ENCODE measurements at places on chromosomes 16 and 17.

DNA sequence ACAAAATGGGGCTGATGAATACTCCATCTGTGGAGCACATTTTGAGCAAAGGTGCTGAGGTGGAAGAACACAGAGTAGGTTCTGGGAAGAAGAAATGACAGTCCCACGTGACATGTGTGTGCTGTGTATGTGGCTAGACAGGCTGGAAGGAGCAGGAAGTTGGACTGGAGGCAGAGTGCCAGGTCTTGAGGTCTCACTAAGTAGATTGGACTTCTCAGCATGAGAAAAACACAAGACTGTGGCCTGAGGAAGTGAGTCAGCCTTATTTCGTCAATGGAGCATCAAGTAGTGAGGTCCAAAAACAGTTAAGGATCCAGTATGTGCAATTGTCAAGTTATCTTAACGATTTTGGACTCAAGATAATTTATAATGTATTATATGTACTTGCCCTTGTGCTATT lies 736.5 kb downstream of the KCNJ2 start:
- no peak for DNase-seq

DNA sequence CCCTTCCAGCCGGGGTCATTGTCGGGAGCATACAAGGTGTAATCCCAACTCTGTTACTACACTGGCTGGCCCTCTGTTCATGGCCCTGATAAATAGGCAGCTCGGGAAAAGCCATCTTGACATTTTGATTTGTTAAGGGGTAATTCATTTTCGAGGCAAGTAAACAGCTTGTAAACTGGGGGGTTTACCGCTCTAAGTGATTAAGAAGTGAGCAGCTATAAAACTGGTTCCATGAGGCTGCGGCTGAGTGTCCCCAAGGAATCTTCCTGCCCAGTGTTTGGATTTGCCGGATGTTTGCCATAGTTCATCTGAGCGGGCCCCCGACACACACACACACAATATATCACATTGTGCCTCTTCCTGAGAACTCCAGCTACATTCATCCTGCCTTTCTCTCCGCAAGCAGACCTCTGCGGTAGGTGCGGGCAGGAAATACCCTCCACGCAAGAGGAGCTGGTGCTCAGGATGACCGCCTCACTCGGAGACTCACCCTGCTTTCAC lies 92.2 kb downstream of the SOCS1 start:
- no peak for DNase-seq

- no peak for DNase-seq
Measured at GRCh38 chr16:85379041-85380001, 233.8 kb upstream of the GSE1 start.

DNA sequence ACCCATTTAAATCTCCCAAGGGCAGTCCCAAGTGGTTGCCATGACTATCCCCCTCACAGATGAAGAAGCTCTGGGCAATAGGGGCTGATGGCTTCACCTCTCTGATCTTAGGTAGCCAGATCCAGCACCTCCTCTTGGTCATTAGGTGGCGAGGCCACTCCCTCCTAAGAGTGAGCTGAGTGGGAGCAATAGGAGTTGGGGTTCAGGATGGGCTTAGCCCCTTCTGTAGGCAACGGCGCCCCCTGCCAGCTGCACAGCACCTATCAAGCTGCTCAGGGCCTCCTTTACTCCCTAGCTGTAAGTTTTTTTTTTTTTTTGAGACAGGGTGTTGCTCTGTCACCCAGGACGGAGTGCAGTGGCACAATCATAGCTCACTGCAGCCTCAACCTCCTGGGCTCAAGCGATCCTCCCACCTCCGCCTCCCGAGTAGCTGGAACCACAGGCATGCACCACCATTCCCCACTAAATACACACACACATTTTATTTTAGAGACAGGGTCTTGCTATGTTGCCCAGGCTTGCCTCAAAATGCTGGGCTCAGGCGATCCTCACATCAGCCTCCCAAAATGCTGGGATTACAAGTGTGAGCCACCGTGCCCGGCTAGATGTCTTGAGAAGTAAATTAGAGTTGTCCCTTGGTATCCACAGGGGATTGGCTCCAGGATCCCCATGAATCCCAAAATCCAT lies 3.5 kb upstream of the RRAD start:
- no peak for DNase-seq

DNA sequence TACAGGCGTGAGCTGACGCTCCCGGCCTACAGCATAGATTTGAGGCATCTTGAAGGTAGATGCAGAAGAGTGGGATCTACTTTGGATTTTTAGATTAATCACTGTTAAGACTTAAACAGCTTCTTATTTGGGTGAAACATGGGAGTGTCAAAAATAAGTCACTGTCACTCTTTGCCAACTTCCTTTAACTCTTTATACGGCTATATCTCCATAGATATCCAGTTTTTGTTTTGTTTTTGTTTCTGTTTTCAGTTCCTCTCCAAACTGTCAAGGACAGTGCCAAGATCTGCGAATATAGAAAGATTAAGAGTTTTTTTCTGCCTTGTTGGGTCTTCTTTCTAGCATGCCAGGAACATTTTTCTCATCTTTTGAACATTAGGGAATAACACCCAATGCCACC lies 706.1 kb downstream of the WWOX start:
- DNase-seq: no peak

GRCh38 chr17:17541640-17542001 lies 45.4 kb upstream of the RASD1 start:
- DNase-seq: no peak

- no peak for DNase-seq
Measured at GRCh38 chr16:76052725-76053124, 224.5 kb upstream of the CNTNAP4 start.

- DNase-seq: no peak
Measured at GRCh38 chr16:85391769-85392583, 221.1 kb upstream of the GSE1 start.

DNA sequence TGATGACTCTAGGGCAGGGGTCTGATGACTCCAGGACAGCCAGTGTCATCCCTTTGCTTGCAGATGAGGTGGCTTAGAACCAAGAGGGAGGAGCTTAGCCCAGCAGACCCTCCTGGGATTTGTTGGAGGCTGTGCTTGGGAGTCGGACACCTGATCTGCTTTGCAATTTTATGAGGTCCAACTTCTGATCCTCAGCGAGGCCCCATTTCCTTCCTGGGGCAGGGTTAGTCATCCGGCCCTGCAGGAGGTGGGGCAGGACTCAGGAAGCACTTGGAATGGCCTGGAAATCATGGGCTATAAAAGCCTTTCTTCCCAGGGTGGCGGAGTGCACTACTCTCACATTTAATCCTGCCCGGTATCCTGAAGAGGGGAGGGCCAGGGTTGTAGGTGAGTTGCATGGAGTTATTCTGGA lies 168.5 kb downstream of the MSI2 start:
- no peak for DNase-seq

DNA sequence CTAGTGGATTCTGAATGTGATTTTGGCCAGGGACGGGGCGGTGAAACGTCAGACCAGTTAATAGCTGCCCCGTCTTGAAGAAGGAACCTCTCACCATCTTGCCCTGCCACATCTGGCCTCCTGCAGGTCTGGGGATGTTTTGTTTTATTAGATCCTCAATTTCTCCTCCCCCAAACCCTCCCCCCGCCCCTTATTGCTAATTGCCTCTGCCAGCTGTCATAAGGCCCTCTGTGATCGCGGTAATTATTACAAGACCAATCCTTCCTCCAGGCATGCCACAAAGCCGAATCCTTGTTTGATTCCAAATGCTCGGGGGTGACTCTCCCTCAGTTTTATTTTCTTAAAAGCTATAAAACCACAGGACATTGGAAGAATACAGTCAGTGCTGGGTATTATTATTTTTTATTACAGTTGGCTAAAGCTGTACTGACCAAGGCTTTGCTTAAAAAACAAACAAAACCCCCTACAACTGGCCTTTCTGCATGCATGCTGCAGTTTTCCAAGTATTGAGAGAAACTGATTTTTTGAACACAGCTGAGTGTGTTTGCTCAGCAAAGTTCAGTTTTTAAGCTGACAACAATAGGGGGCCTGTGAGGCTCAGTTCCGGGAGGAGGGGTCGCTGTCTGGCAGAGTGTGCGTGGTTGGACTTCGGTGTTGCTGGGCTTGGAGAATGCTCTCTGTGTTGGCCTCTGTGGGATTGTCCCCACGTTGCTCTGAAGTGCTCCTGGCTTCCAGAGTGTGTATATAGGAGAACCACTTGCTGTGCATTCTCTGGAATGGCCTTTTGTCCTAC lies 1.7 kb downstream of the KSR1 start:
- DNase-seq: no peak

Measured in MM.1S (cell line).